ENCODE measurements at places on chromosomes 13 and 19.

DNA sequence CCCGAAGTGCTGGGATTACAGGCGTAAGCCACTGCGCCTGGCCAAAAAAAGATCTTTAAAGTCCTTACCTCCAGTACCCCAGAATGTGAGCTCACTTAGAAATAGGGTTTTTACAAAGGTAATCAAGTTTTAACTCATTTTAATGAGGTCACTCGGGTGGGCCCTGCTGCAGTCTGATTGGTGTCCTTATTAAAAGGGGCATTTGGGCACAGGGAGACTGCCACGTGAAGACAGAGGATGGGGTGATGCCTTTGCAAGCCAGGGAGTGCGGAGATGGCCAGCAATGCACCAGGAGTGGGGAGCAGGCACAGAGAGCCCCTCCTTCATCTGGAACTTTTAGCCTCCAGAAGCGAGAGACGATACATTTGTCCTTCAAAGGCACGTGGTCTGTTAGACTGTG is 11.7 kb downstream of the NKPD1 start:
- no peak for DNase-seq

DNA sequence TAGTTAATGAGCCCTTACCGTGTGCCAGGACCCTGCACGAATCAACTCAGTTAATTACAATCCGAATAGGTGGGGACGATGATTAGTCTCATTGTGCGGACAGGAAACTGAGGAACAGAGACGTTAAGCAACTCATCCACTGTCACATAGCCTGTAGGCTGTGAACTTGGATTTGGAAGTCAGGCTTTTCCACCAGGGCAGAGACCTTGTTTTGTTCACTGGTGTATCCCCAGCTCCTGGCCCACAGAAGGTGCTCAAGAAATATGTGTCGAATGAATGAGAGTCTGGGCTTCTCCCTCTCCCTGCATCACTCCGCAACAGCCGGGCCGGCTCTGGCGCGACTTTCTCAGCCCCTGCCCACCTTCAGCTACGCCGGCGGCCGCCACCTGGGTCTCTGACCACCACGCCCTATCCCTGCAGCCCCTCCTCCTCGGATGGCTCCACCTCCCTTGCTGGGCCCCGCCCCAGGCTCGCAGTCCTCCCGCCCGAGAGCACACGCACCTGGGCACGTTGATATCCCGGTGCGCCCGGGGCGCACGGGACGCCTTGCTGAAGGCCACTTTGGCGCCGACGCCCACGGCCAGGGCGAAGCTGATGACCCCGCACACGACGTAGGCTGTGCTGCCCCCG is 1.3 kb downstream of the SHISA7 start:
- DNase-seq: no peak

GRCh38 chr13:106472621-106473020 is 62.8 kb downstream of the EFNB2 start:
- no peak for DNase-seq

DNA sequence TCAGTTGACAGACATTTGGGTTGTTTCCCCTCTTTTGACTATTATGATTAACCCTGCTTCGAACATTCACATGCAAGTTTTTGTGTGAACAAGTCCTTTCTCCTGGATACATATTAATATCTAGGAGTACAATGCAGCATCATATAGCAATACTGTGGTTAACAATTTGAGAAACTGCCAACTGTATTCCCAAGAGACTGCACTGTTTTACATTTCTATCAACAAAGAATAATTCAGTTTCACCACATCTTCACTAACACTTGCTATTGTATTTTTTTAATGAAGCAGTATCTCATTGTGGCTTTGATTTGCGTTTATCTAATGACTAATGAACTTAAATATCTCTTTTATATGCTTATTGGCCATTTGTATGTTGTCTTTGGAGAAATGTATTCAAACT is 184.6 kb upstream of the NBEA start:
- DNase-seq: no peak

GRCh38 chr13:113774177-113775107 is 15.4 kb downstream of the TMEM255B start:
- DNase-seq: no peak

DNA sequence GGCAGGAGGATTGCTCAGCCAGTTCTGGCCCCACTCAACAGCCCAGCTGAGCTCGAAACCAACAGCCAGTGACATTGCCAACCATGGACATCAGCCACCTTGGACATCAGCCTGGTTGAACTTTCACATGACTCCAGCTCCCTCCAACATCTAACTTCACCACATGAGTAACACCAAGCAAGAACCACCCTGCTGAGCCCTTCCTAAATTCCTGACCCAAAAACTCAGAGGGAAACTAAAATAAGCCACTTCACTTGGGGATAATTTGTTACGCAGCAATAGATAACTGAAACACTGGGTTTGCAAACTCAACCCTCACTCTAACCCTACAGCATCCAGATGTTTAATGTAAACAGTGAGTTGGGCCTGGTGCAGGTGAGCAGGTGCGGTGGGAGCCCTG is 10.7 kb upstream of the LRFN3 start:
- no peak for DNase-seq

GRCh38 chr13:72489751-72490150 is 237.7 kb downstream of the MZT1 start:
- no peak for DNase-seq

Measured in activated T-helper 1 cell treated with Interleukin-2 at 50 U/mL for 16 hours (primary cell).